GF-D8 (cell line): ENCODE measurements at places on chromosomes 5 and 9.

DNA sequence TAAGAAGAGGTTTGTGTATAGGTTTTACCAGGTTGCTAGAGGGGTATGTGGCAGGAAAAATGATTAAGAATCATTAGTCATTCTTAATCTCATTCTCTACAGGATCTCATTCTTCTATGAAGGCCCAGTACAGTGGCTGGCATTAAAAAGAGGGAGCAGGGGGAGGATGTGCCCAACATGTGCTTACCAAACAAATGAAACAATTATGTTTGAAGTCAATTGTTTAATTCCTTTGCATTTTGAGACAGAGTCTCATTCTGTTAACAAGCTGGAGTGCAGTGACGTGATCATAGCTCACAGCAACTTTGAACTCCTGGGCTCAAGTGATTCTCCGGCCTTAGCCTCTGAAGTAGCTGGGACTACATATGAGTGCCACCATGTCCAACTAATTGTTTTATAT lies 23.0 kb downstream of the FNIP1 start:
- DNase-seq: no peak

GRCh38 chr5:171419688-171420430 lies 412 bp downstream of the FGF18 start:
- no peak for DNase-seq

DNA sequence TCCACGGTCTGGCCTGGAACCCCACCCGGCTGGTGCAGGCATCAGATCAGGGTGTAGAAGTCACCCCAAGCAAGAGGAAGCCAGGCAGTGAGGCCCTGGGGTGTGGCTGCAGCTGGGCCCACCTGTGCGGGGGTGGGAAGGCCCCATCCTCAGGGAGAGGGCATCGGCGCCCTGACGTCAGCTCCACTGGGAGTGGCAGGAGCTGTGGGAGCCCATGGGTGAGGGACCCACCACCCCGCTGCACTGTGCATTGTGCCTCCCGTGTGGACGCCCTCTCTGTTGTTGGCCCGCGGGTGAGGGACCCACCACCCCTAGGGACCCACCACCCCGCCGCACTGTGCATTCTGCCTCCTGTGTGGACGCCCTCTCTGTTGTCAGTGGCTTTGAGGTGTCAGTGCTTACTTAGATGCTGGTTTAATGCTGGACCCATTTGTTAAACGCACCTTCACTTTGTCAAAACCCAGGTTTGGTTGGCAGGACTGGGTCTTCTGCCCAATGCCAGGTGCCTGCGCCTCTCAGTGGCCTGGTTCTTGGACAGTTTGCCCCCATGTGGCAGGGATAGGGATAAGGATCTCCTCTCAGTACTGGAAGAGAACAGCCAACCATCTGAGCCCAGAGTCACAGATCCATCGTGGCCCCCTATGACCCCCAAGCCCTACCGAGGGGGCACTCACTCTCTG lies 6.9 kb upstream of the EXOC3 start:
- DNase-seq: no peak

GRCh38 chr9:90726215-90726614 lies 75.4 kb upstream of the SYK start:
- no peak for DNase-seq

GRCh38 chr9:77896269-77896937 lies 135.2 kb downstream of the GNAQ start:
- no peak for DNase-seq

DNA sequence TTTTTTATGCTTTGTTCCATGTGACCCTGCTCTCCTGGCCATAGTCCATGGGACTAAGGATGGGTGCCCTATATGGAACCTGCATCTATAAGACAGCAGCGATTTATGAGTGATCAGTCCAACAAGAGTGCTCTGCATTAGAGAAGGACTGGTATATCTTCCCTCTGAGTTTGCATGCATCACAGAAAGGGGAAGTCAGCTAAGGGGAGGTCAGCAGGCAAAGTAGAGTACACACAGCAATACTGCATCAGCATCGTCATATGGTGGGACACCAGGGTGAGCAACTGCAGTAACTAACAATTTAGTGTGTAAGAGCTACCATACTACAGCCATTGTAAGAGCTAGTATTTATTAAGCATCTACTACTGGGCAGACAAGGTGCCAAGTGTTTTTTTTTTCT lies 311.3 kb downstream of the NDUFS4 start:
- no peak for DNase-seq

- DNase-seq: no peak
These were observed 455 bp downstream of the OLFM1 start for GRCh38 chr9:135087899-135088347.

DNA sequence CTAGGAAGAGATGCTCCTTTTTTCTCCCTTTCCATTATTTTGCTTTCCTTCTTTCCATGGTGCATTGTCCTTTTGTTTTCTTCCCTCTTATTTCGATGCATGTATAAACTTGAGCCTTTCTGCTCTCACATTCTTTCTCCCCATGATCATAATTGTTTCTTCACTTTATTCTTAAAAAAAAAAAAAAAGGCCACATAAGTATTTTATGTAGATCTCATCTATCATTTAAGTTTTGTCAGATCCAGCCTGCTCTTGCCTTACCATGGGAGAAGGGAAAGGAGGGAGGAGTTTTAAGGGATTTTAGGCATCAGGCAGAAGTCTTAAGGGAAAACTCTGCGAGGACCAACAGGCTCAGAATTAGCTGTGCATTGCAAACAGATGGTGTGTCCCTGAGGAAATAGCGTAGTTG lies 11.1 kb downstream of the TGFBR1 start:
- no peak for DNase-seq

- DNase-seq: no peak
These were observed 37.9 kb downstream of the GEMIN5 start for GRCh38 chr5:154900066-154900465.

DNA sequence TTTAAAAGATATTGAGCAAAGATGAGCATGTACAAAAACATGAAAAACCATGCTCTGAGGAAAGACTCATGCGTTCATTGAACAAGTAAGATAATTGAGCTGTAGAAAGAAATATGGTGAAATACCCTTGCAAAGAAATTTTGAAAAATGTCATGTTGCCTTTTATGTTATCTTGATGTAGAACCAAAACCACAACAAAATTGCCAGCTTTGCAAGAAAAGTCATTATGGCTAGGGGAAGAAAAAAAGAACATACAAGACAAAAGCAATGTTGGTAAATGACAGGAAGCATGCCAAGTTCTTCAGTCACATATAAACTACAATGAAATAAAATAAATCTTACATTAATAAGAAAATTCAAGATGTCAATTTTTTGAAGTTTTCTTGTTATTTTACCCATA lies 368.0 kb downstream of the IRX1 start:
- no peak for DNase-seq

DNA sequence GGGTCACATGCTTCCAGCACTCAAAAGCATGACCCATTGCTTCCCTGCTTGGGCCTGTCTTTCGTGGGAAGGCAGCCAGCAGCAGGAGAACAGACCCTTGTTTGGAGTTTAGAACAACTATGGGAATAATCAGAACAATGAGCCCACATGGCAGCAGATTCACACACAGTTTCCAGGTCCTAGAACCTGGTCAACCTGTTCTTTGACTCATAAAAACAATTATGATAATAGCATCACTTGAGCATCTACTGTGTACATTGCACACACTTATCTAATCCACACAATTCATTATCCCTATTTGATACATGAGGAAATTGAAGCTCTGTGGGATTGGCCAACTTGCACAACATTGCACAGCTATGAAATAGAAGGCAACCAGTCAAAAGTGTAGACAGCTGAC lies 41.7 kb downstream of the KLF4 start:
- no peak for DNase-seq

GRCh38 chr5:178123094-178123965 lies 7.5 kb upstream of the RMND5B start:
- DNase-seq: no peak

DNA sequence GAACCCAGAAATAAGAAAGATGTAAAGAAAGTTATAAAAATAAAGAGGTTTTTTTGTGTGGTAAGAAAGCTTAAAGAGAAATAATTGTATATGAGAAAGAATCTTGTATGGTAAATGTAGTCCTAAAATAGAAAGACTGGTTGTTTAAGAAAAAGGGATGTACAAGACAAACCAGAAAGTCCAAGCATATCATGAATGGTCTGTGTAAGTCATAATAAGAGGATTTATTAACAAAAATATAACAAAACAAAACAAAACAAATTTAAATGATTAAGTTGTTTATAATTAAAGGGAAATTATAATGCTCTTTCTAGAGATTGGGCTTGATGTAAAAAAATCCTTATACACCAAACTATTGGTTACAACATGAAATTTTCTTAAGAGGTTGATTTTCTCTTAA lies 590.4 kb upstream of the PTGER4 start:
- no peak for DNase-seq

DNA sequence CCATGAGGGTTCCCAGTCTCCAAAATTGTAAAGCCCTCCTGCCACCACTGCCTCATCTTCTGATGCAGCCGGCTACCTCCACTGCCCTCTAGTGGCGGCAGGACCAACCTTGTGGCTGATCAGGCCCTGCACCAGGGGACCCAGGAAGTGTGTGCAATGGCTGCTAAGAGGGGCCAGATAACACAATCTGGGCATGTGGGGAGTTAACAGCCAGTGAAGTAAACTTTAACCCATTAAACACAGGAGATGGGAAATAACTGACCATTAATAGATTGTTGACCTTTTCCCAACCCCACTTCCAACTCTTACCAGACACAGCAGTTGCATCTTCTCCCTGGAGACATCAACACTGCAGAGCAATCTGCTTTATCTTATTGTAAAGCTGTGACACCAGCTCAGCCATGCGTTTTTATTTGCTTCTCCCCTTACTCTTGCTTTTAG lies 63.3 kb downstream of the FREM1 start:
- DNase-seq: no peak

- DNase-seq: no peak
These were observed 346.4 kb upstream of the RIOK2 start for GRCh38 chr5:97529354-97529985.

- DNase-seq: peak; percentile 16
These were observed 79.5 kb upstream of the HTR4 start for GRCh38 chr5:148733601-148734438.

- DNase-seq: no peak
These were observed 72.0 kb downstream of the CETN3 start for GRCh38 chr5:90337449-90338052.

- no peak for DNase-seq
These were observed 433.6 kb downstream of the PIK3R1 start for GRCh38 chr5:68648944-68649857.

DNA sequence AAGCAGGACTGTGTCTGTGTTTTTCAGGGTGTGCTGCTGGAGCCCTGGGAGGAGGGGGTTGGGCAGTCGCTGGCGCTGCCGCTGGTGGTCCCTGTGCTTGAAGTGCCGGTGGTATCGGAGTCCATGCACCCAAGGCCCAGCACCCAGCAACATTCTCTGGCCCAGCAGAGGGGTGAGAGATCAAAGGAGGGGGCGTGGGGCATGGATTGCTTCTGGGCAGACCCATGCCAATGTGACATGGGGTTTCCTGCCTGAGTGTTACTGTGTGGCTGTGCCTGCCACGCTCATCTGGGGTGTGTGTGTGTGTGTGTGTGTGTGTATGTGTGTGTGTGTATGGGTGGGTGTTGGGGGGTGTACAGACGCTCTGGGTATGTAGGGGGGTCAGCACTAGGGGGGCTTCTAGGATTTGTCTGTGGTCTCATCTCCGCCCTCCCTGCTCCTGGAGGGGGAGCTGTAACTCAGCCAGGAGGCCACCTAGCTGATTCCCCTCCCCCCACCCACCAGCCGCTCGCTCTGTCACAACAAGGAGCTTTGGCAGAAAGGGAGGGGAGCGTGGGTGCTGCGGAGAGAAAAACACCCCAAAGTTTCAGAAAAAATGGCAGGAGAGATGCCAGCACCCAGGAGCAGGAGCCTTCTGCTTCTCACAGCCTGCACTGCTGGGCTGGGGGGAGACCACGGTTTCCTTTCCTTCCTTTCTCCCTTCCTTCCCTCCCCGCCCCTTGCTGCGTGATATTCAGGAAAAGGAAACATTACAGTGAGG lies 35.9 kb upstream of the HSPA9 start:
- no peak for DNase-seq

DNA sequence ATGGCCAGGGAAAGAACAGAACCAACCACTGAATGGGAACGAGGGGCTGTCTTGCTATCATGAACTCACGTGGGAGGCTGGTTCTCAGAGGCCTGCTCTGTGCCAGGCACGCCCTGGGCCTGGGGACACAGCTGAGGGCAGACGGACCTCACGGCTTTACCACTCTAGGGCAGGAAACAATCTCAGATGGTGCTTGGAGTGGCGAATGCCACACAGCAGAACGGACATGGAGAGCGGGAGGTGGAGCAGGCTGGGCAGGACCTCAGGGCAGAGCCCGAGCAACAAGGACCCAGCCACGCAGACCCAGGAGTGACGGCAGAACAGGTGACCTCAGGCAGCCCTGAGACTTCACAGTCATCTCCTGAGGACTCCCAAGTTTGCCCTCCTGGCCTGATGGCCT lies 8.7 kb downstream of the TOR1A start:
- no peak for DNase-seq

DNA sequence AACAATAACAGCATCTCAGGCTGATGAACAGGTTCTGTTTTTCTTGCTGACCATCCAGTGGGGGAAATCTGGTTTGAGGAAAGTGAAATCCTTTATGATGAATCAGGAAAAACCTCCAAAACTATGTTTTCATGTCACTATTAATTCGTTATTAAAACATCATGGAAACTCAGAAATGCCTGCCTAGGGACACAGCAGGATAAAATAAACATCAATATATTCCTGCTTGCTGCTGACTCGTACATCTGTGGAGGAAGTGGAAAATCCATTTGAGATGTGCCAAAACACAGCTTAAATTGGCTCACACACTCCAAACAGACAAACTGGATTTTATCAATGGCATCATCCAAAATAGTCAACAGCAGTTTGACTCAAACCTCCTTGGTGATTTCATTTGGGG lies 53.0 kb downstream of the TEK start:
- no peak for DNase-seq

DNA sequence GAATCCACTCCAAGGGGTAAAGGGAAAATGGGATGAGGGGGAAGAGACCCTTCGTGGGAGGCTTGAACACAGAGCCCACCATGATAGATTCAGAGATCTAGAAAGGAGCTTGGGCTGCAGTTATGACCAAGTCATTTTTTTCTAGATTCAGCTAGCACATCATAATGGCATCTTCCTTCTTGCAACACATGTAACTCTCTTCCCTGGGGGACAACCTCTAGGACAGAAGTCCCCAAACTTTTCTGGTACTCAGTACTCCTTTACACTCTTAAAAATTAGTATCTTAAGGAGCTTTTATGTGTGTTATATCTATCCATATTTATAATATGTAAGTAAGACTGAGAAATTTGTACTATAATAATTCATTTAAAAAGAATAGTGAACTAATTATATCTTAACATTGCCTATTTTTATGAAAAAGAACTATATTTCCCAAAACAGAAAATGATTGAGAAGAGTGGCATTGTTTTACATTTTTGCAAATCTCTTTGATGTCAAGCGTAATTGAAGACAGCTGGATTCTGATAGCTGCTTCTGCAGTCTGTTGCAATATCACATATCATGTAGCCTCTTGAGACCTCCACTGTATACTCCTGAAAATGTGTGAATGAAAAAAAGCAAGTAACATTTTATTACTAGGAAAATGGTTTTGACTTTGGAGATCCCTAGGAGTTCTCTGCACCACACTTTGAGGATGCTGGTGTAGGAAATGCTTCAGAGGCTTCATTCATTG lies 875 bp downstream of the ACO1 start:
- DNase-seq: no peak

- DNase-seq: no peak
These were observed 66.6 kb downstream of the C9orf152 start for GRCh38 chr9:110141227-110141793.
